T-helper 2 cell treated with Interferon-gamma antibody and Interleukin-4, amounts not matched to agents 5 μg/mL and 100 μg/mL, for 36 hours (primary cell): ENCODE measurements at places on chromosomes 7 and 10.

DNA sequence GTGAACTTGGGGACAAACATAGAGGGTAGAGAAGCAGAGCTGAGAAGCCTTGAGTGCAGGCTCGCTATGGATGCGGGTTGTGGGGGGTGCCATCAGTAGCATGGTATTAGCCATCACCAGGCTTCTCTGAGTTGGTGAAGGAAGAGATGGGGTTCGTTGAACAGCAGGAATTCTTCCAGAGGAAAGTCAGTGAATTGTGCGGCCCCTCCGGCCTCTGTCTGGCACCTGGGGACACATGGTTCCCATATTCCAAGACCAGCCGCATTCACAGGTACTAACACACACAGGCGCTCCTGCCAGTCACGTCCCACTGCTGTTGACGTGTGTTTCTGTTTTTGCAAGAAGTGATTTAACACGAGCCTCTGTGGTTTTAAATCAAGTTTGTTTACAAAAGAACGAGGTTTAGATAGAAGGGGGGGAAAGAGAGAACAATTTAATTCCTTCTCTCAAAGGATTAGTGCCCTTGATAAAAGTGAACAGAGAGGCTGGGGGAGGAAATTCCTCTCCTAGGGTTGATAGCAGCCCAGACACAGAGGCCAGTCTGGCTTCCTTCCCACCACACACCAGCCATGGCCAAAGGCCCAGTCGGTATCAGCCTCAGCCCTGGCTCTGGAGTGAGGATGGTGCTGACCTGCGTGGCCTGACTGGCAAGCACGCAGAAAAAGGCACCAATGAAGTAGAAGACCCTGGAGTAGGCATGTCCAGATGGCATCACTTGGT lies 252.6 kb upstream of the IGFBP3 start:
- no peak for DNase-seq

GRCh38 chr10:115093776-115094408 lies 727 bp downstream of the ATRNL1 start:
- peak; percentile 14 for DNase-seq

- DNase-seq, result no peak
Measured at GRCh38 chr7:40507166-40507565, 372.4 kb downstream of the SUGCT start.

DNA sequence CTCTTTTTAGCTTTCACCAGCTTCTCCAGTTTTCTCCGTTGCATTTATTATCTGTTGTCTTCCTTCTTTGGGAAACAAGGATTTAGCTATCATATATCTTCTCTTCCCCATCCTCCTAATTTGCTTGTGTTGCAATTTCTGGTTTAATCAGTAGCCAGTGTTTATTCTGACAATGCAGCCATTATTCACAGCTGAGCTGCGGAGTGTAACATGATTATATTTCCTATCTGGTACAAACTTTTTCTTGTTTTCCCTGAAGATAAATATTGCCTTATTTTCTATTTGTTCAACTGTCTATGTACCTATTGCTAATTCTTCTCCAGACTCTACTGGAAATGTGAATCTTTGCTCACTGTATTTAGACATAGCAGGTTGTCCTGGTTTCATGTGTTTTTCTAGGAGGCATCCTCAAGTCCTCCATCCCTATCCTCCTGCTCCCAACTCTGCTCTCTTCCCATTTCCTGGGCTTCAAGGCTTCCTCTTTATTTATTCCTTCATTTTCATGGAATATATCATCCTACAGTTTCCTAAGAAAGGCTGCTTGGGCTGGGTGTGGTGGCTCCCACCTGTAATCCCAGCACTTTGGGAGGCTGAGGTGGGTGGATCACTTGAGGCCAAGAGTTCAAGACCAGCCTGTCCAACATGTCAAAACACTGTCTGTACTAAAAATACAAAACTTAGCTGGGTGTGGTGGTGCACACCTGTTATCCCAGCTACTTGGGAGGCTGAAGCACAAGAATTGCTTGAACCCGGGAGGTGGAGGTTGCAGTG lies 72.4 kb upstream of the KDM7A start:
- DNase-seq, result no peak

GRCh38 chr7:44292420-44292817 lies 33.0 kb downstream of the CAMK2B start:
- DNase-seq, result no peak

- no peak for DNase-seq
Measured at GRCh38 chr7:151869455-151869854, 7.5 kb downstream of the PRKAG2 start.

- DNase-seq, result no peak
Measured at GRCh38 chr10:123175389-123176387, 21.5 kb downstream of the BUB3 start.

DNA sequence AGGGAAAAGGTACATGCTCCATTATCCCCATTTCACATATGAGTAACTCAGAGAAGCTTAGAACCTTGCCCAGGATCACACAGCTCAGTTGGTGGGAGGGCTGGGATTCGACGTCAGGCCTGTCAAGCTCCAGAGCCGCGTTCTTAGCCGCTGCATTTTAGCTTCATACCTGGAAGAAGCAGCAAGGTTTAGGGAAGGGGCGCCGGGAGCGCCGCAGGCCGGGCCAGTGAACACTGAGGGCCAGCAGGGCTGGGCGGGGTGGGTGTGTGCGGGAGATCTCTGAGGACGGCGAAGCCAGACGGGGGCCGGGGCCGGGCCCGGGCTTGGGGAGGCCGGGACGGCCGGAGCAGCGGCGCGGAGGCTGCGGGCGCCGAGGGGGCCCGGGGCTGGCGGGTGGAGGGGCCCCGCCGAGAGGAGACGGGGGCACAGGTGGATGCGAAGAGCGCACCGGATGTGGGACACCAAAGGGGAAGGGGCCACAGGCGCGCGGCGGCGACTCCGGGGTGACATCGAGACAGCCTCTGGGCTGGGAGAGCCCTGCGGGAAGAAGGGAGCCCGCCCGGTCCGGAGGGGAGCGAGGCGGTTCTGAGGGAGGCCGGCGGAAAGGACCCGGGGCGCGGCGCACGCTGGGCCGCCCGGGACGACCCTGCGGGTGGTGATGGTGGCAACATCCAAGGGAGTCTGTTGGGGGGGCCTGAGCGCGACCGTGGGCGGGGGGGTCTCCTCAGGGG lies 498 bp downstream of the NDST2 start:
- peak; percentile 57 for DNase-seq

- no peak for DNase-seq
Measured at GRCh38 chr7:99033765-99034164, 110.1 kb downstream of the SMURF1 start.

DNA sequence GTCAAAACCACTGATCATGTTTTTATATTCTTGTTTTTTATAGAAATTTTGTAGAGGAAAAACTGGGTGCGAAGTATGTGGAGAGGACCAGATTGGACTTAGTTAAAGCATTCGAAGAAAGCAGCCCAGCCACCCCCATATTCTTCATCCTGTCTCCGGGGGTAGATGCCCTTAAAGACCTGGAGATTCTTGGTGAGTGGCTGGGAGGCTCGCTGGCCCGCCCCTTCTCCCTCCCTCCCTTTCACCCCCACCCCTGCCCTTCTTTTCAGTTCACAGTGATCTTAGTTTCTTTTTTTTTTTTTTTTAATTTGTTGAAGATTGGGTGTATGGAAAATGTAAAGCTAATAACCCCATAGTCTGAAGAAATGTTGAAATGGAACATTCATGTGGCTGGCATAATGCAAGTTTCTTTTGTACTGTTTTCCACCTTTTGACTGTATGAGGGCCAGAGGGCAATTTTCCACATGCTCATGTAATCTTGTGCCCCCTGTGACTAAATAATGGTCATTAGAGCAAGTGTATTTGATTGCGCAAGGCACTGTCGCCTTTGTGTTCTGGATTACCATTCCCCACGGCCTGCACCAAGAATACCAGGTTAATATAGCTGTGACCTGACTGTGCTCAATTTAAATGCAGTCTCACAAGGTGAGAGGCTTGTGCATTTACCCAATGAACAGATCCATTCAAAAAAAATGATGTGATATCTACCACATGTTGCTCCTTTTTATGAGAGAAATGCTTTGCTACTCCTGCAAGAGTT lies 77.7 kb downstream of the CDCA7L start:
- no peak for DNase-seq

- DNase-seq, result no peak
Measured at GRCh38 chr10:116101616-116102315, 171.2 kb downstream of the GFRA1 start.

DNA sequence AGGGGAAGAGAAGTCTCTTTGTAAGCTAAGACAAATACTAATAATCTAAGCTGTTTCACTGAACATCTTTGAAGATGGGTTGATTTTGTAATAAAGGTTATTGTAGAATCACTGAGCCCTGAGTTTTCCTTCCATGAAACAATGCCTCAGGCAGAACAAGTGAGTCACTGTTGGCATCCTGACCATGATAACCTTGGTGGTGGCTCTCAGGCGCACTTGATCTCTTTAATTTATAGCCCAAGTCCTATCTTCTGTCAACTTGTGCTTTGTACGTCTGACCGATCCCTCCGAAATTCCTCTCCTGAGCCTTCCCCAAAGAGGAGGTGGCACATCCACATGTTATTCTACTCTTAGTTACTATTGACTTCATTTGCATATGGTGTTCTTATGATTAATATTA lies 812.9 kb downstream of the REEP3 start:
- no peak for DNase-seq

GRCh38 chr10:98489561-98490481 lies 43.1 kb upstream of the HPS1 start:
- no peak for DNase-seq

GRCh38 chr10:123868038-123869019 lies 23.3 kb downstream of the CPXM2 start:
- DNase-seq, result no peak

DNA sequence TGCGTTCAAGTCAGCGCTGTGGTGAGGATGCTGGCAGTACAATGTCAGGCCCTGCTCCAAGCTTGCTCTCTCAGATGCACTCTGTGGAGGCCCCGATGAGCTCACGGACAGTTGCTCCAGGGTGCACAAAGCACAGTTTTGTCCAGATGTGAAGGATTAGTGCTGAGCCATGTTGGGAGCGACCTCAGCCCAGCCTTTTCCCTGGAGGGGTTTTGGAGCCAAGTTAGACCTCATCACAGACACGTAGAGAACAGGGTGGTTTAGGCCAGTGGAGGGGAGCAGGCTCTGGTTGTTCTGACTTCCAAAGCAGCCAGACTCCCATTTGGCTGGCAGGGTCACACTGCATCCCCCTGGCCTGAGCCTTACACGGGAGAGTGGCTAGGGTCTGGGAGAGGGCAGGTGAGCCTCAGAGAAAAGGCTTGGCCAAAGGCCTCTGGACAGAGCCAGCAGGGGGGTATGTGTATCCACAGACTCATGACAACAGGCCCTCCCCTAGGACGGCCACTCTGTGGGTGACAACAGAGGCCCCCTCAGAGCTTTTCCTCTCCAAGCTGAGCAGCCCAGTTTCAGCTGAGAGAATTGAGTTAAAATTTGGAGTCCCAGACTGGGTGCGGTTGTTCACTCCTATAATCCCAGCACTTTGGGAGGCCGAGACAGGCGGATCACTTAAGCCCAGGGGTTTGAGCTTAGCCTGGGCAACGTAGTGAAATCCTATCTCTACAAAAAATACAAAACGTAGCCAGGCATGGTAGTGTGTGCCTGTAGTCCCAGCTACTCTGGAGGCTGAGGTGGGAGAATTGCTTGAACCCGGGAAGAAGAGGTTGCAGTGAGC lies 4.7 kb downstream of the PLAC9 start:
- no peak for DNase-seq

DNA sequence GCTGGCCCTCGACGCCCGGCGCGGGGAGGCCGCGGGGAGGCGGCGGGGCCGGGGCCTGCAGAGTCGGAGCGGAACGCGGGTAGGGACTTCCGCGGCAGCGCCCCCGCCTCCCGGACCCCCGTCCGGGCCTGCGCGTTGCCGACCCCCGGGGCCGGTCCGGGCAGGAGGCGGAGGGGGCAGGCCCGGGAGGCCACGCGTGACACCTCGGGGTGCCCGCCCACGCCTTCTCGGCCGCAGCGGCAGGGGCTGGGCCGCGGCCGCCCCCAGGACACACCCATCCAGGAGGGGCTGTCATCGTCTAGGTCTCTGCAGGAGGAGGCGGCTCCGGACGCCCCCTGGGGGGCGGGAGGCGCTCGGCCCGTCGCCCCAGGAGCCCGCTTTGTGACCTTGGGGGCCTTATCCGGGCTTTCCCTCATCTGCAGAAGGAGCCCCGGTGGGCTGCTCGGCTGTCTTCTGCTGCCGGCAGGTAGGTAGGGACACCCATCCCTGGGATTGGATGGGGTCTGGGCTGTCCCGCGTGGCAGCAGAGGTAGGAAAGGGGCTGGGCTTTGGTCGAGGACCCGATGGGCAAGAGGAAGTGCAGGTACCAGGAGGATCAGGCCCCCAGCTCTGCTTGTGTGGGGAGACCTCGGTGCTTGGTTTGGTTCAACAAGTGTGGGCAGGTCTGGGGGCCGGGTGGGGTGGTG lies 569 bp downstream of the ZNF316 start:
- DNase-seq, result peak; percentile 60

- DNase-seq, result no peak
Measured at GRCh38 chr7:20352573-20353306, 22.0 kb downstream of the ITGB8 start.

DNA sequence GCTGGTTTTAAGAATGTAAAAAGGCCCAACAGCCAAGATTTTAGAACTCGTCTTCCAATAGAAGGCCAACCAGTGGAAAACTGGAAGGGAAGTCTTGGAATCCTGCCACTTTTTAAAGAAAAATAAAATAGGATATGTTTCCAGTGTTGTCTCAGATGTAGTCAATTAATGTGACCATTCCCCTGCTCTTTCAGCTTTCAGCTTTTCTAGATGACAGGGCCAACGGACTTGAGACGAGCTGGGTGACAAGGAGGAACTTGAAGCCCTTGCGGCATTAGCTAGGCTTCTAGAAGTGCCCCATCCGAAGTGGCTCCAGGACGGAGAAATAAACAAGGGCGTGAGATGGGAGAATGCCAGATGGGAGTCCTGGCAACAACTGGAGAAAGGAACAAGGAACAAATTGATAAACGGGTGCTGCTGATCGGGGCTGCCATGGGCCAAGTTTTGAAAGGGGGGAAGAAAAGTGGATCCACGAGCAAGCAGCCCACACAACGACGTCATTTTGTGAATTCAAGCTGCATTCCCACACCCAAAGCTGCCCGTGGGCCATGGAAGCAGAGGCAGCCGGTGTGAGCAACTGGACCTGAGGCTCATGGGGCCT lies 42.3 kb downstream of the CTBP2 start:
- DNase-seq, result no peak
